ENCODE measurements at places on chromosomes 12 and 14.

GRCh38 chr12:130049666-130050065 is 112.6 kb upstream of the FZD10 start:
- DNase-seq = no peak

DNA sequence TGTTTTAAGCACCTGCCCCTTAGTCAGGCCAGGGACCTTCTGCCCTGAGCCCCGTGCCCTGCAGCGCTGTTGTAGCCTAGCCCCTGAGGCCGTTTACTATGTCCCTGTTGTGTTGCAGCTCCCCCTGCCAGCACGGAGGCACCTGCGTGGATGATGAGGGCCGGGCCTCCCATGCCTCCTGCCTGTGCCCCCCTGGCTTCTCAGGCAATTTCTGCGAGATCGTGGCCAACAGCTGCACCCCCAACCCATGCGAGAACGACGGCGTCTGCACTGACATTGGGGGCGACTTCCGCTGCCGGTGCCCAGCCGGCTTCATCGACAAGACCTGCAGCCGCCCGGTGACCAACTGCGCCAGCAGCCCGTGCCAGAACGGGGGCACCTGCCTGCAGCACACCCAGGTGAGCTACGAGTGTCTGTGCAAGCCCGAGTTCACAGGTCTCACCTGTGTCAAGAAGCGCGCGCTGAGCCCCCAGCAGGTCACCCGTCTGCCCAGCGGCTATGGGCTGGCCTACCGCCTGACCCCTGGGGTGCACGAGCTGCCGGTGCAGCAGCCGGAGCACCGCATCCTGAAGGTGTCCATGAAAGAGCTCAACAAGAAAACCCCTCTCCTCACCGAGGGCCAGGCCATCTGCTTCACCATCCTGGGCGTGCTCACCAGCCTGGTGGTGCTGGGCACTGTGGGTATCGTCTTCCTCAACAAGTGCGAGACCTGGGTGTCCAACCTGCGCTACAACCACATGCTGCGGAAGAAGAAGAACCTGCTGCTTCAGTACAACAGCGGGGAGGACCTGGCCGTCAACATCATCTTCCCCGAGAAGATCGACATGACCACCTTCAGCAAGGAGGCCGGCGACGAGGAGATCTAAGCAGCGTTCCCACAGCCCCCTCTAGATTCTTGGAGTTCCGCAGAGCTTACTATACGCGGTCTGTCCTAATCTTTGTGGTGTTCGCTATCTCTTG is 7.6 kb downstream of the DLK1 start:
- no peak for DNase-seq

- DNase-seq = no peak
These were observed 4.7 kb downstream of the CCDC184 start for GRCh38 chr12:48187916-48188695.

- no peak for DNase-seq
These were observed 27.6 kb upstream of the ETV6 start for GRCh38 chr12:11621797-11622423.

DNA sequence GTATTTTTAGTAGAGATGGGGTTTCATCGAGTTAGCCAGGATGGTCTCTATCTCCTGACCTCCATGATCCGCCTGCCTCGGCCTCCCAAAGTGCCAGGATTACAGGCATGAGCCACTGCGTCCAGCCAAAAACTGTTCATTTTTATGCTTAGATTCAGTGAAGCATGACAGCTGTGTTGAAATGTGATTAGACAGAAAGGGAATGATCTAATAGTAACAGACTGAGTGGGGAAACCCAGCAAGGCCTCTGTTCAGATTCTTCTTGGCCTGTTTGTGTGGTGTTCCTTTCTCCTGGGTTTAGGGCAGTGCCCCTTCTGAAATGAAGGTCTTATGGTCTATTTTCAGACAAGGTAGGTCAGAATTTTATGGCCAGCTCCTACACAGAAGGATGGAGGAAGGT is 11.8 kb upstream of the ABCD4 start:
- no peak for DNase-seq

- DNase-seq = no peak
These were observed 663 bp upstream of the SNAPC1 start for GRCh38 chr14:61761557-61761956.

DNA sequence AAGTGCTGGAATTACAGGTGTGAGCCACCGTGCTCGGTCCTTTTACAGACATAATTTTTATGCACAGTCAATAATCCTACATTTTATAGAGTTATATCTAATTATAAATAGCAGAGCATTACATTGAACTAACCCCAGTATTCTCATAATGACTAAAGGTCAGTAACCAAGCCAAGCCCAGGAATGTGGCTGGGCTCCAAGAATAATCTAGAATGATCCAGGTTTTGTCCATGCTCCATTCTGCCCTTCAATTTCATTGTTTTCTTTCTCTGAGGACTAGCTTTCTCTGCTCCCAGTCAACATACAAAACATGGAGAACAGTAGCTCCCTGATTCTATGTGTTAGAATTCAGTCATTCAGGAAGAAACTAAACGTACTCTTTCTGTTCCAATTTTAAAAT is 92.1 kb upstream of the KRR1 start:
- no peak for DNase-seq

- DNase-seq = no peak
These were observed 68.6 kb upstream of the DIO3 start for GRCh38 chr14:101492716-101493115.

GRCh38 chr12:22635812-22636211 is 10.8 kb downstream of the ETNK1 start:
- no peak for DNase-seq

DNA sequence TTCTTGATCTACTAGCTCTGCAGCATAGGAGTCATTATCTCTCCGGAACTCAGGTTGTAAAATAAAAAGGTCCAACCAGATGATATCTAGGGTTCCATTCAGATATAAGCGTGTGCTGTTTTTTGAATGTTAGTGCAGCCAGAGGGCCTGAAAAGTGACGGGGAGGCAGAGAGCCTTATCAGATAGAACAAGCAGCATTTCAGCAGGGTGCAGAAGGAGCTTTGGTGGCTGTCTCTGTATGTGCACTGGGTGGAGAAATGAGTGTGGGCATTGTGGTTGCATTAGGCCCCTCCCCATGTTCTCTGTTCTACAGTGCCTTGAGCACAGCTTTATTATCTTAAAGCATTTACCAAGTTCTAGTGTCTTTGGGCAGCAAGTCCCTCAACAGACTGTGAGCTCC is 275.1 kb downstream of the NRXN3 start:
- no peak for DNase-seq

- DNase-seq = no peak
These were observed 771.2 kb downstream of the FSCB start for GRCh38 chr14:43735932-43736331.

GRCh38 chr14:22476887-22477286 is 112.1 kb downstream of the DAD1 start:
- DNase-seq = no peak

DNA sequence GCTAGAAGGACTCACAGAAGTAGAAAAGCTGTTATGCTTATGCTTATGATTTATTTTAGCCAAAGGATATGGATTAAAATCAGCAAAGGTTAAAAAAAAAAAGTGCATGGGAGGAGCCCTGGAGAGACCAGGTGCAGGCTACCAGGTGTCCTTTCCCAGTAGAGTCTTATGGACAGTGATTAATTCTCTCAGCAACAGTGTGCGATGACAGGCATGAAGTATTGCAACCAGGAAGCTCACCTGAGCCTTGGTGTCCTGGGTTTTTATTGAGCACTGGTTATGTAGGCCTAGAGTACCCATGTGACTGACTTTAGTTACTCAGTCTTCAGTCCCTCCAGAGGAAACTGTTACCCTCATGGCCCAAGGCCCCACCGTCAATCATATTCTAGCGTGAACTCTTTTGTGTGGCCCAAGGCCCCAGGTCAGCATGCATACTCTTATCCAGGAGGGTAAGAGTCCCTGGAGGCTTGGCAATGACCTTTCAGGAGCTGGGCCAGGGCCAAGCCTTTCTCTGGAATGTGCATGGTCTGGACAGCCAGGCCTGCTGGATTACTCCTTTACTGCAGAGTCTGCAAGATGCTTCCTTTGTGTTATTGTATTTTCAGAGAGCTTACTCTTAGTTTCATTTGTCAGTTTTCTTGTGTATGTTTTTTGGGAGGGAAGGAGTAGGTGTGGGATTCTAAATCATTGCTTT is 69.6 kb upstream of the RD3L start:
- DNase-seq = no peak

- no peak for DNase-seq
These were observed 3.3 kb downstream of the ARHGAP9 start for GRCh38 chr12:57476162-57476992.

GRCh38 chr14:30417999-30418398 is 141.0 kb upstream of the G2E3 start:
- no peak for DNase-seq

DNA sequence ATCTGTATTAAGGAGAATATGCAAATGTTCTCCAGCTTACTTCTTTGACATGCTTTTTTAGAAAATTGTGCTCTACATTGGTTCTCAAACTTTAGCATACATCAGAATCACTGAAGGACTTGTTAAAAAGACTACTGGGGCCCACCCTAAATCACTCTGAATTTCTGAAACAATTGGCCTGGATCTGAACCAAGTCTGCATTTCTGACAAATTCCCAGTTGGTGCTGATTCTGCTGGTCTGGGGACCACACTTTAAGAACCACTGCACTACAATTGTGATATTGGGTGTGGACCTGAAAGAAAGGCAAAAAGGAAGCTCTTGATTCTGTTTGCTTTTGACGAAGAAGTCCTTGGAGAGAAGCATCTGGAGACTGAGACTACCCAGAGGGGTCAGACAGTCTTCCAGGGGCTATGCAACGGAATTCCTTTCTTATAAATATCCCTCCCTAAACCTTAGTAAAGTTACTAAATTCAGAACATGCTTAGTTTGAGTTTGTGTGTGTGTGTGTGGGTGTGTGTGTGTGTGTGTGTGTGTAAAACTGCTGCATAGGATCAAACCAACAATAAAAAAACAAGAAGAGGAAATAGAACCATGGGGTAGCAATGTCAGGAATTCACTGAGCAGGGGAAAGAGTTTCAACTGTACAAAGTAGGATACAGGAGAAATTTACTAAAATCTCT is 36.8 kb downstream of the EAPP start:
- DNase-seq = no peak

DNA sequence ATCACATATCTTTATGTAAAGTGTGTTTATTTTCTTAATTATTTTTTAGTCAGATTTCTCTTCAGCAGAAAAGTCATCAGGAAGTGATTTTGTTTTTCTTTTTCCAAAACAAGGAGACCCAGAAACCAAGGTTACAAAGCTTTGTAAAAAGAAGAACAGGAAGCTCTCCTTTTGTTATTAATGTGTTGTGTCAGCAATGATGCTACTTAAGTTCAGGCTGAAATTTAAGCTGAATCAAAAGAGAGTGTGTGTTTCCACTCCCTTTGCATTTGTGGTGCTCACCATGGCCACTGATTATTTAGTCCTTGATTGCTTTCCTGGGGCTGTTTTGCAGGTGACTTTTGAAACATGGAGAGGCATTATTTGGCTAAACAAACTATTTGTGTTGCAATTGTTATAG is 155.3 kb upstream of the ATP2B1 start:
- no peak for DNase-seq

DNA sequence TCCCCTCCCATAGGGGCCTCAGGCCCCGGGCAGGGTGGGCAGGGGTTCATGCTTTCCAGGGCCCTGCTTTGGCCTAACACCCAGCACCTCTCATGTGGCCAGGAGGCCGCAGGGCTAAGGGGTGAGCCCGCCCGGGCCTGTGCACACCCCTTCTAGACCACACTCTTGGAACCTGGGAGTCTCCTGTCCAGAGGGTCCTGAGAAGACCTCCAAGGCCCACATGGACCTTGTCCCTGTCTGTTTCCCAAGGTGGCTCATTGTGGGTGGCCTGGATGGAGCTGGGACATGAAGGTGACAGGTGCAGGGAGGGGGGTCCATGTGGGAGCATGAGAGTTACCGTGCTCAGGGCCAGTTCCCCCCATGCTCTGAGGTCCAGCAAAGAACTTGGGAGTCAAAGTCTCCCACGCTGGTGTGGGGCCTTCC is 11.6 kb downstream of the DLK1 start:
- no peak for DNase-seq

- no peak for DNase-seq
These were observed 81.3 kb downstream of the PPHLN1 start for GRCh38 chr12:42407306-42407705.

DNA sequence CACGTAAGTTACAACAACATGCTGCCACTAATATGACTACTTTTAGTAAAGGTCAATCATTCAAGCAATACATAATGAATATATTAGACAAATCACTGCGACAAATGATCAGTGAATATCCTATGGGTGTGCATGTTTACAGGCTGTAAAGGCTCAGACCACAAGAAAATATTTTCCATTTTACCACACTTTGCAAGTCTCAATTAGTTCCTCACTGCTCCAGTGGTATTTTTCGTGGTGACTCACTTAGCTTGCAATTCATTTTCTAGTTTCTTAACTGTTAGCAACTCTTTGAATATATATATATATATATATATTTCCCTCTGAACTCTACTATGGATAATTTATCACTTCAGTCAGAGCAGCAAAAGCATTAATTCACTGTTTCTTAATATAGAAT is 96.9 kb downstream of the EML5 start:
- no peak for DNase-seq

DNA sequence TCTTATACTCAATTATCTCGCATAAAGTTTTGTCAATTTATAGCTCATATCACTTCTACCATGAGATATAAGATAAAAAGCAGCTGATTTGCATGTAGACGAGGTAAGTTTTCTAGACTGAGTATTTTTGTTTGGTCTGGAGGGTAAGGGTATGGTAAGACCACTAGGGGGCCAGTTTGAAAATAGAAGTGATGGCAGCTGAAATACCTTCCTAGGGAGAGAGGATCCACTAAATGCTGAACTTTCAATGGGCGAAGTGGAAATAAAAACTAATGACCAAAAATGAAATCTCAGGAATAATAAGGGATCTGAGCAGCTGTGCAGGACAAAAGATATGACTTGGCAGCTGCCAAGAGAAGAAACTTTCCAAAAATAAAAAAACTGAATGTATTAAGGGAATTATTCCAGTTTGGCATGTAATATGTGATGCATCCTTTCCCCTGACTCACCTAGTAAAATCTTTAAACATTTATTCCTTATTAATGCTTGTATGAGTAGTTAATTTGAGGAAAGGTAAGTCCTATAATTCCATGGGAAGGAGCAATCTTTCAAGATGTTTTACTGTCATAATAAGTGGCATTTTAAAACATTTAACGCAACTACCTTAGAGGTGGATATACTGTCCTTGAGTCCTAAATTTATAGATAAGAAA is 754.5 kb downstream of the C12orf50 start:
- no peak for DNase-seq

DNA sequence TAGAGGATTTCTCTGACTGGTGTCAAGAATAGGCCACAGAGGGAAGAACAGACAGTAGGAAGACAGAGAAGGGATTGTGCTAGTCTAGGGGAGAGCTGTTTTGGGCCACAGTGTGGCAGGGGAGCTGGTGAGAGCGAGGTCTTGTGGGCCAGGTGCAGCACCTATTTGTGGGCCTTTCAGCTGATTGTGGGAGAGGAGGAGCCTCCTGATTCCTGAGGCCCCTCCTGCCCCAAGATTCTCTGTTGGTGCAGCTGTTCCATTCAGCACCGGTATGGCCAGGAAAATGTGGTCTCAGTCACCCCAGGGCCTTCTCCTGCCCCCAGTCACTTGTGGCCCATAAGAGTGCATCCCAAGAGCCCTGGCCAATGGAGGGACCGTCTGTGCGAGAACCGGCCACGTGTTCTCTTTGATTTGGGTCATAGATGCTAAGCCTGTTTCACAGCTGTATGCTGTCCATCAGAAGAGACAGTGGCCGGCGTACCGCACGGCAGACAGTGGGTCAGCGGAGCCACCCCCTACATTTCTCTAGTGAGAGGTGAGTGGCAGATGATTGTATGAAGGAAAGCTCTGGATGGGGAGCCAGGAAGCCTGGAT is 27.7 kb downstream of the TPCN1 start:
- DNase-seq = no peak

All from stimulated activated CD8-positive, alpha-beta memory T cell treated with anti-CD3 and anti-CD28 coated beads, Interleukin-7, amount 100 ng/mL, for 1 hour (primary cell).